ENCODE measurements at places on chromosomes 3 and 15.

DNA sequence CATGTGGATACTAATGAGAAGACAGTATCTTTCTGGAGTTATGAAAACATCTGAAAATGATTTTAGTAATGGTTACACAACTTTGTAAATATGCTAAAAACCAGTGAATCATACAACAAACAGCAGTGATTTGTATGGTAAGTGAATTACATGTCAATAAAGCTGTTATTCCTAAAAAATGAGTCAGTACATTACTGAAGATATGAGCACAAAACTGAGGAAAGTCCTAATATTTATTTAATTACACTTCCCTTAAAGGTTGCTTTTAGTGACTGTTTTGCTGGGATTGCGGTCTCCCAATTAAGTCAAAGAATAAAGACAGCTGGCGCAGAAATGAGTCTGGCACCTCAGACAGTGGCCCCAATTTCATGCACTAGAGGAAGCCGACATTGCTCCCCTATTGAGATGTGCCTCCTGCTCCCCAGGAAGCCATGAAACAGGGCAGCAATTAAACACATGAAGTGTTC, 50.9 kb upstream of the FSIP1 start:
- DNase-seq: no peak

- DNase-seq: no peak
These were observed 34.3 kb downstream of the ZXDC start for GRCh38 chr3:126441256-126441880.

DNA sequence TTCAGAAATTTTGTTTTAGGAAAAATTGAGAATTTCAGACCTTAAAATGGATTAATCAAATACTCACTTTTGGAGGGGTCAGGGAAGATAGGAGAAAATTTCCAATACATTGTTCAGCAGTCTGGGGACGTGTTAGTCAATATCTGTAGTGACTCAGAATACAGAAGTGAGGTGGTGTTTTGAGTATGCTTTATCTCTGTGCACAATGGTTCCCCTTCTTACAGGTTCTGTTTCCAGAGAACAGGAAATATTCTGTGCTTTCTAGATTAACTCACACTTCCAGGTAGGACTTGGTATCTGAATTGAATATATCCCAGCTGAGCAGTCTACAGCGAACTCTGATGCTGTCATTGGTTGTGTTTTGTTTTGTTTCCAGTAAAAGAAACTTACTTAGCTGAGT, 30.7 kb upstream of the CCDC54 start:
- no peak for DNase-seq

DNA sequence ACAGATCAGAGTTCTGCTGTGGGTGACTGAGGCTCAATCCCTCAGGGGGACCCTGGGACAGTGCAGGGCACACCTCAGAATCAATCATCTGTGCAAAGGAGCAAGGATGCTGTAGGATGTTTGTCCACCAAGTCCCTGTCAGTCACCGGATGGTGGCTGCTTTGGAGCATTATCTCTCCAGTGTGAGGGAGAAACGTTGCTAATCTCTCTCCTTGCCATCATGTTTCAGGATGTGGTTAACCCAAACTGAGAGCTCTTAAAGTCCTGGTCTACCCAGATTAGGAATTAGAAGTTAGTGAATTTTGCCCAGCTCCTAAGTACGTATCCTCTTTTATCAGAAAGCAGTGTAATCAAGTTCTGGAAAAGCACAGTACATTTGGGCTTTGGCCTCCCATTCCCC, 26.2 kb upstream of the LRRC3B start:
- DNase-seq: no peak

GRCh38 chr3:110470310-110470709, 601.3 kb upstream of the NECTIN3 start:
- DNase-seq: no peak

DNA sequence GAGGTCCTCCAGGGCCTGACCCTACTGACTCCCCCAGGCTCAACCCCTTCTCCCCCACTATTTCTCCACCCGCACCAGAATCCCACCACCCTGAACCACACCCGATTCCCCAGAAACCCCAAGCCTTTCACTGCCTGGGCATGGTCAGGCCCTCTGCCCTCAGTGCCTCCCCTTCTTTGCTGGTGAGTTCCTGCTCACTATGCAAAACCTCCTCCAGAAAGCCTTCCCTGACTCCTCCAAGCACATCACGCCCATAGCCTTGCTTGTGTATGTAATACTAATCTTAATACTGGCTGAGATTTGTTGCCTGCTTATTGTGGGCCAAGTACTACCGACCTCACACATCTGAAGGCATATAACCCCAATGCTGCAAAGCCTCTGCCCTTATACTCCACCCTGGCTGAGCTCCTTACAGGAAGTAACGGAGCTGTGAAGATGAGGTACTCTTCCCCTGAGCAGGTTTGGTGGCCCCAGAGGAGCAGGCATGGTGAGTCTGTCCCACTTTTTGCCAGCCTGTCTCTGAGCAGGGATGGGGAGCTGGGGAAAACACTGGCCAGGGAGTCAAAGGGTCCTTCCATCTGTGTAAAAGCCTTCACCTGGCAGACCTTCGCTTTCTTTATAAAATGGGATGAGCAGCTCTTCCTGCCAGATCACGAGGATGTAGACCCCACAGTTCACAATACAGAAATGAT, 9.5 kb downstream of the RAB6B start:
- DNase-seq: no peak

GRCh38 chr15:78063970-78064385, 13.5 kb downstream of the TBC1D2B start:
- no peak for DNase-seq

GRCh38 chr3:9810433-9810770, 340 bp downstream of the TTLL3 start:
- DNase-seq: no peak

- no peak for DNase-seq
These were observed 98.6 kb upstream of the KLF13 start for GRCh38 chr15:31228011-31228484.

DNA sequence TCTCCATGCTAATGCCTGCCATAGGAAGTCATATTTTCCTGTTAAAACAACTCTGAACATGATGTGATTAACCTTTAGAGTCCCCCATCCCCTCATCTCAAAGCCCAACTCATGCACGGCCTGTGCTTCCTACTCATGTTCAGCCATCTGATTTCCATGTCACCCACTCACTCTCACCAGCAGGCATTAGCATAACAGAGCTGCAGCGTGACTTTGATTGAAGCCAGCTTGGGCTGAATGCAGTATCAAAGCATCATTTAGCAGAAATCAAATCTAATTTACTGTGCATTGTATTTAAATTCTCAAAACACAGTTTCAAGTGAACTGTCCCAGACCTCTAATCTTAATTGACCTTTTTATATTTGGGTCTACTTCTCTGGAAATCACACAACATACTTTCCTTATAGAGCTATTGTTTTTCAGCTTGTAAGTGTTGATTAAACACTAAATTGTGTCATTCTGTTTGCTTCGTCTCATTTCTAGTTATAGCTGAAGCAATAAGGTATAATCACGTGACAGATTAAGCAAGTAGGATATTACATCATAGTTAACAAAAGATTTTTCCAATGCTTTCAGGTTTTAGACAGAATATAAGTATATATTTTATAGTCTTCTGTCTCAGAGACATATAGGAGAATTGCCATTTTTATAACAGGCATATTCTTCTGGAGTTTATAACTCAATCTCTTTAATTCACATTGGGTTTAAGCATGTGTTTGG, 501.5 kb downstream of the ROBO2 start:
- DNase-seq: no peak

DNA sequence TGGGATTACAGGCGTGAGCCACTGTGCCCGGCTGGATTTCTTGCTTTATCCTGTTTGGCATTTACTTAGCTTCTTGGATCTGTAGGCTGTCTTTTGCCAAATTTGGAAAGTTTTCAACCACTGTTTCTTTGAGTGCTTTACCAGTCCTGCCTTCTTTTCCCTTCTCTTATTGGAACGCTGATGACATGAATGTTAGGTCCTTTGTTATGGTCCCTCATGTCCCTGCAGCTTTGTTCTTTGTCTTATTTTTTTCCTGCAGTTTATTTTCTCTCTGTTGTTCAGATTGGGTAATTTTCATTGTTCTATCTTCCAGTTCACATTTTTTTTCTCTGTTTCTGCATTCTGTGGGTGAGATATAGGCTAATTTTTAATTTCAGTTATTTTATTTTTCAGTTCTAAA, 25.0 kb downstream of the SH3GL3 start:
- DNase-seq: no peak

DNA sequence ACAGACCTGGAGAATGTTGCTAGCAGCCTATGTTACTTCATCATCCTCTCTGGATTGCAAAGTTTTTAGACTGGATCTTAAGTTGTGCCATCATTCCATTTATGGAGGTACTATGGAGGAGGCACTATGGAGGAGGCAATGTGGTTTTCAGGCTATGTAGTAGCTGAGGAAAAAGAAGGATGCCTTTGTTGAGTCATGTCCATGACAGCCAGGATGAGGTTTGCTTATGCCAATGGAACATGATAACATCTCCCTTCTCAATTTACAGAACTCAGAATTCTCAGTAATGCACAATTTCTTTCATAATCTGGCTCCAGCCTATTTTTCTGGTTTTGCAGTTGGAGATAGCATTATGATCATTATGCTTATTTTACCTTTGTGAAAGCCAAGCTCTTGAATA, 65.9 kb upstream of the TMEM108 start:
- no peak for DNase-seq

GRCh38 chr3:110618512-110619226, 452.9 kb upstream of the NECTIN3 start:
- DNase-seq: no peak

DNA sequence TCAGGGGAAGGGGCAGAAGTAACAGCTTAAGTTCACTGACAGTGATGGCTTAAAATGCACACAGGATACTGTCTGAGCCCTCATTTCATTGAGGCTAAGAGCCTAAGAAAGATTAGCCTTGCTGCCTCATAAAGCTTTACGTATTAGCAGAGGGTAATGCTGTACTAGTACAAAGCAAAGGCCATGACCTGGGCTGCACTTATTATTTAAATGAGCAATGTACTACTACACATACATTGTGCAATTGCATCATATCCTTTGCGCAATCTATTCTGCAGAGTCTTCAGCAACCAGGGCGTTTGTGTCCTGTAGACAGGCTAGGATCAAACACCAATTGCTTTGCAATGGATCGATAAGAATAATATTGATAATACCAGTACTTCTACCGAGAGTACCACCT, 221.8 kb downstream of the TPRG1 start:
- no peak for DNase-seq

DNA sequence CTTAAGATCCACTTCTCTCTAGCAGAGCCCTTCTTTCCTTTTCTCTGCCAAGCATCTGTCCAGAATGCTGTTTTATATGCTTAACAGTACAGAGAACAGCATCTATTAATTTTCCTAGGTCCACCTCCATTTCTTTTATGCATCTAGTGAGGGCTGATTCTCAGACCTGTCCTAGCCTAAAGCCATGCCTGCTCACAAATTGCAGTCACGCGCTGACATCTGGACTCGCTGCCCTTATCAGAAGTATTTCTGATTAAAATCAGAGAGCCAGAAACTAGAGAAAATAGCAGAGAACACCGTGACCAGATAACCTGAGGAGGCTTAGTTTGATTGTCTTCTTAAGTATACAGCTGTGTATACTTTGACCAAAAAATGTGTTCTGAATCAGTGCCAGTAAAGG, 1.9 kb downstream of the C3orf20 start:
- DNase-seq: no peak

- no peak for DNase-seq
These were observed 76.7 kb downstream of the SEC22A start for GRCh38 chr3:123278446-123278845.

GRCh38 chr3:54714035-54714434, 213.8 kb downstream of the LRTM1 start:
- DNase-seq: no peak

DNA sequence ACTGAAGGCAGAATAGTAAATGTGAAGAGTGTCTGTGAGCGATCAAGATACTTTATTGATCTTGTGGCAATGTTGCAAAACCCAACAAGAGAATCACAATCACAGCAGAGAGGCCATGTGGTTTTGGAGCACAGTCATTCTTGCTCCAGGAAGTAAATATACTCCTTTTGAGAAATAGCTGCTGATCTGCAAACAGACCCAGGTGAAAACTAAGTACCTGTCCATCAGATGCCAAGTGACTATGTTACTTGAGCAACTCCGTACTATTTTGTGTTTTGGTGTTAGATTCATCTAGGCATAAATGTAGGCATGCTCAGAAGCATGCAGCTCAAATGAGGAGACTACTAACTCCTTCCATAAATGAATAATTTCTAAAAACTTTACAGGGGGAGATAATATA, 627.9 kb downstream of the ZBBX start:
- no peak for DNase-seq

DNA sequence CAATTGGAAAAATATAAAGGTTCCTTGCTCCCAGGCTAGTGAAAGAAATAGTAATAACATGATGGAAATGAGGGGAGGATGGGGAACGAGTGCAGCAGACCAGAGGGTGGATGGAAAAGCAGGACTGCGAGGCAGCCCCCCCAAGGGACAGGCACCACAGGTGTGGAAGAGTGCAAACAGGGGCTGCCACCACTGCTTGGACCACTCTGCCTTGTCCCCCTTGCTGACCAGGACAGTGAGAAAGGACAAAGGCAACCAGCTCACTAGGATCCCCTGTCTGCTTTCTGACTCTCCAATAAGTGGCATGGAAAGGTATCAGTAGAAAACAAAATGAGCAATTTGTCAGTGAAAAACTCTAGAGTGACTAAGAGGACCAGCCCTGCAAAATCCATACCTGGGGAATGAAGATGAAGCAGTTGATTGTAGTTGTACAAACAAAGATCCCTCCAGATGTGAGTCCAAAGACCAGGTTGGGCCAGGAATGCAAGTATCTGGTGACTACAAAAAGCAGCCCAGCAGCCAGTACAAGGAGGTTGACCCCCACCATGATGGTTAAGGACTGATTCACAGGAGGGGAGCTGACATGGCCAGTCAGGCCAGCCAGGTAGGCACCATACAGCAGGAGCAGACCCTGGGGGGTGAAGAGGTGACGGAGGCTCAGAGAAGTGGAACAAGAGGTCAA, 86.6 kb upstream of the GSK3B start:
- no peak for DNase-seq

- DNase-seq: no peak
These were observed 263.4 kb upstream of the WNT5A start for GRCh38 chr3:55750525-55750924.

- no peak for DNase-seq
These were observed 1.3 kb downstream of the GMPS start for GRCh38 chr3:155871746-155872158.

DNA sequence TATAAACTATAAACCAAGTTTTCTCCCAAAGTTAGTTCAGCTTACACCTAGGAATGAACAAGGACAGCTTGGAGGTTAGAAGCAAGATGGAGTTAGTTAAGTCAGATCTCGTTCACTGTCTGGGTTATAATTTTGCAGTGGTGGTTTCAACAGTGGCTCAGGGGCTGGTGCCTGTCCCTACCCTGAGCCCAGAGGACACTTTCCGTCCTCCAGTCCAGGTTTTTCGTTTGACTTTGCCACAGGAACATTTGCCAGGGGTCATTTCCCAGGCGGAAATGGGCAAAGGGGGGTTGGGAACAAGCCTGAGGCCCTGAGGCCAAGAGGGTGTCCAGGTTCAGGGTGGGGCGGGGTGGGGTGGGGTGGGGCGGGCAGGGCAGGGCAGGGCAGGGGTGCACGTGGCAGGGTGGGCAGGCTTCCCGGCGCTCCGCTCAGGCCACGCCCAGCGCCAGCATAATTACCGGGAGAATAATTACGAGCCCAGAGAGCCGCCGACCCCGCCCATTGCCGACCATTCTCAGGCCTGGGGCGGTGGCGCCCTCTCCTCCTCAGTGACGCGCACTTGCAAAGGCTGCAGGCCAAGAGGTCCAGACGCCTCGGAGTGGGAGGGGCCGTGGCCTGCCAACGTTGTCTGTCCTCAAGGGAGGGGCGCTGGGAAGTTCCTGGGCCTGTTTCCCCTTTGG, 70.4 kb downstream of the KLF13 start:
- DNase-seq: no peak

- no peak for DNase-seq
These were observed 133.6 kb downstream of the CD47 start for GRCh38 chr3:107956991-107957900.

Measured in stimulated activated CD4-positive, alpha-beta T cell treated with anti-CD3 and anti-CD28 coated beads, Interleukin-1b, Interleukin-23, amount 100 ng/mL, for 48 hours (primary cell).